Activated CD4-positive, alpha-beta T cell treated with anti-CD3 and anti-CD28 coated beads for 4 hours (primary cell): ENCODE measurements at places on chromosomes 4 and X.
A peak's percentile ranks its signal among the peaks of the same experiment; 100 is the strongest.

DNA sequence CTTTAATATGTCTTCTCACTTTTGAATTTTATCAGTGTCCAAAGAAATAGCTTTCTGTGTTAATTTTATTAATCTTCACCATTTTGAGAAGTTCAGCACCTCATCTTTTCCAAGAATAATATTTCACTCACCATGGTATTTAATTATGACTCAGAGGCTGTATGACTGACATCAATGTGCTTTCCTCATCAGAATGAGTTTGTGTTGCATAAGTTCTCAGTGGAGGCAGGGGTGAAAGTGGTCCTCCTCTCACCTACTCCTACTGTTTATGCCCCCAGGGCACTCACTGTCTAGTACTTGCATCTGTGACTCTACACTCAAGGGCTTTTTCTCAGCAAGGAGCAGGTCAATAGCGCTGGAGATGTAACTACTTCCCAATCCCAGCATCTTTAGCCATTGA, 905.3 kb upstream of the INTU start:
- no peak for DNase-seq

GRCh38 chr4:78099058-78099457, 41.9 kb downstream of the FRAS1 start:
- DNase-seq: no peak

- DNase-seq: no peak
These were observed 10.9 kb downstream of the GAB3 start for GRCh38 chrX:154739952-154740465.

DNA sequence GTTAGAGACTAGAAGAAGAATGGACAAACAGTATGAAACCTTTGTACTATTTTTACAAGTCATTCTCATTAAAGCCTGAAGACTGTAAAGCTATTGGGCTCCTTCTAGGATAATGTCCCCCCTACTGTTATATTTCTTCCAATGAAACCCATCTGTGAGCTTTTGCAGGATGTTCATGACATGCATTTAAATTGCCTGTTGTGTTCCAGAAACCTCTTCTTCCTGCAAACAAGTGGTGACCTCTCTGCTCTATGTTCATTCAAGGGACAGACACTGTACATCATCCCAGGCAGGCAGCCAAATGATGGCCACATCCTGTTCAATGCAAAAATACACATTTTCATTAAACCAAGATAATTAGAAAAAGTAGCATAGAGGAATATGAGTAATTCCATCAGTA, 128.0 kb downstream of the C4orf33 start:
- DNase-seq: no peak

GRCh38 chr4:105808750-105809041, 86.6 kb upstream of the NPNT start:
- DNase-seq: no peak

DNA sequence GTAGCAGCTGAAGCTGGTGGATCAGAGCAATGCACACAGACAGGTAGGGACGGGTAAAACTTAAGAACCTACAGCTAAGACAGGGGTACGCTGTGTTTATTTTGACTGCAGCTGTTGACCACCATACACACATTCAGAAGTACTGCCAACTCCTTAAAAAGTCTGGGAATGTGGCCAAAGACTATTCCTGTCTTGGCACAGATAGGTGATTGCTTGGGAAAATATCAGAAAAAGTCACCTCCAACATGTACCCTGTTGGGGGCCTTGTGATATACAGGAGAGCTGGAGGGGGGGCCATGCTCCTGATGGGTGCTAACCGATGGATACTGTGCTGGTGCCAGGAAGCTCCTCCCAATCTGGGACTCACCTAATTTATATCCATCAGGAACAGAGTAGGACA, 121.2 kb downstream of the VCX2 start:
- no peak for DNase-seq

DNA sequence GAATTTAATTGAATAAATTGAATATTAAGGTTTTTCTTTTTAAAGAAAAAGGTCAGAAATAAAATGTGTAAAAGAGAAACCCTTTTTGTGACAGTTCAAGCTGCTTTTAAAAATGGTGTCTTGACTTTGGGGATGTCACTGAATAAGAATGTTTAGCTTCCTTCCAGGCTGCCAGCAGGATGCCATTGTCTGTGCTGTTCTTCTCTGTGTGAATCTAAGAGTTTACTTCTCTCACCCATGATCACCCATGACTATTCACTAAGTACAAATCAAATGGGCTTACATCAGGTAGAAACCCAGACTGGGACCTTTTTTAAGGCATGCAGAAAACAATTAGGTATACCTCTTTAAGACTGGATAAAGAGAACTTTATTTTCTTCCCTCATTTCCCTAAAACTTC, 115.3 kb downstream of the DACH2 start:
- no peak for DNase-seq

DNA sequence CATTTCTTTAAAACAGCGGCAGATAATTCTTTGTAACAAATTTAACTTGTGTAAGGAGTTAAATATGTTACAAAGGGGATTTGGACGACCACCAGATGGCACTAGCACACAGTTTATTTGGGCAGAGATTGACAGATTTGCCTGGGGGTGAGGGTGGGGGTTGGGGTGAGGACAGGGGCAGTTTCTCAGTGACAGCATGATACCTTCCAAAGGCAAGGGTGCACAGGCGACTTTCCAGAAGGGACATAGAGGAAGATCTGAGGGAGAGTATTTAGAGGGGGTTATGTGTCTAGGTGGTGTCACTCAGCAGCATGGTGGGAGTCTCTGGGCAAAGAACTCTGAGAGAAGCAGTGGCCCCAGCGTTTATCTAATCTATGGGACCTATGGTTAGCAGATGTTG, 9.6 kb upstream of the TMA16 start:
- peak; percentile 52 for DNase-seq

DNA sequence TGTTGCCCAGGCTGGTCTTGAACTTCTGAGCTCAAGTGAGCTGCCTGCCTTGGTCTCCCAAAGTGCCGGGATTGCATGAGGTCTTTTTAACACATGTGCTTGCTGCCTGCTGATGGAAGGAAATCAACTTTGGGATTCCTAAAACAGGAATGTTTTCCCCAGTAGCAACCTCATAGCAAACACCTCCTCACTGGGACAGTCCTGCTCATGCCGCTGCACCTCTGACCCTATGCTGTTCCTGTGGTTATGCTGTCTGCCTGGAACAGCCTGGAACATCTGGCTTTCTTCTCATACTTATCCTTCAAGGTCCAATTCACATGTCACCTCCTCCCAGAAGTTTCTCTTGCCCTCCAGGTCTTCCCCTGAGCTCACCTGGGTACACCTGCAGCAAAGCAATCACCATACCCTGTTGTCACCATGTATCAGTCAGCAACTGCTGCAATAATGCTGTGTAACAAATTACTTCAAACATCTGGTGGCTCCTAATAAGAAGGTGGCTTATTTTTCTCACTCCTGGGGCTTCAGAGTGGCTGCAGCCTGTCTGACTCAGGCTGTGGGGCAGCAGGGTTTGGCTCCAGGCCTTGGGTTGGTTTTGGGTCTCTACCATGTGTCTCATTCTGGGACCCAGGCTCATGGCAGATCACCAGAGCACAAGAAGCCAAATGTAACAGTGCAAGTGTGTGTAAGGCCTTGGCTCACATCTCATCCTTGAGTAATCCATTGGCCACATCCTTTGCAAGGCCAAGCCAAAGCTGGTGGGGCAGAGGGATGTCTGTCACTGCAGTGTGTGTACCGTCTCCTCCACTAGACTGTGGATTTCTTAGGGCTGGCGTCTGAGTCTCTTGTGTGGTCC, 59.4 kb upstream of the SORCS2 start:
- no peak for DNase-seq

DNA sequence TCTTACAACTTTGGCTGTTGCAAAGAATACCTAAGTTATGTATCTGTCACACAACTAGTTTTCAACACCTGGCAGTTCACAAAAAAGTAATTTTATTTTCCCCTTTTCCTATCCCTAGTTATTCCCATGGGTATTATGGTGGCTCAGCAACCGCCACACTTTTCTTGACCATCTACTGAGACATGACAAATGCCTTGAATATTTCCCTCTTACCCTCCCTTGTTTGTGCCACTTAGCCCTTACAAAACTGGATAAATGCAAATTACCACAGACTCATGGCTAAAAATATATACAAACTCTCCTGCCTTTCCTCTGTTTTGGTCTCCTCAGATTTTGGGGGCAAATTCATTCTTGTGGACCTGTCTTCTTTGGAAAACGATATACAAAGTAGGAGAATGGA, 72.1 kb downstream of the AMOT start:
- DNase-seq: no peak

GRCh38 chr4:163958751-163959150, 464.3 kb downstream of the TMA16 start:
- DNase-seq: no peak

DNA sequence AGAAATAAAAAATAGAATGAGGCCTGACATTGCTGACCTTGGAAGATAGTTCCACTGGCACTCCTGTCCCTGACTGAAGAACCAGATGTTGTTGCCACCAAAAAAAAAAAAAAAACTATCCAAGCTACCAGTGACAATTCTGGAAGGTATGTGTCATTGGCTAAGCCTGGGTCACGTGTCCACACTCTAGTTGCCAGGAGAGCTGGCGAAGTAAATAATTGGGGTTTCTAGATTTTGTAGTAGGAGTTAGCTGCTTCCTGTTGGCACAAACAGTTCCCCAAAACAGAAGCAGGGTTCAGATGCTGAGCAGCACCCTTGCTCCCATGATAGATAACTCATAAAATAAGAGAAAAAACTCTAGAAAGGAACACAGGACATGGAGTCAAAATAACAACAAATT, 20.5 kb downstream of the MND1 start:
- no peak for DNase-seq

- DNase-seq: no peak
These were observed 182.7 kb upstream of the PCDH7 start for GRCh38 chr4:30537456-30537855.

- DNase-seq: no peak
These were observed 136.0 kb downstream of the UGT8 start for GRCh38 chr4:114734594-114734993.

- DNase-seq: no peak
These were observed 171.8 kb upstream of the FGF16 start for GRCh38 chrX:77275392-77275791.

DNA sequence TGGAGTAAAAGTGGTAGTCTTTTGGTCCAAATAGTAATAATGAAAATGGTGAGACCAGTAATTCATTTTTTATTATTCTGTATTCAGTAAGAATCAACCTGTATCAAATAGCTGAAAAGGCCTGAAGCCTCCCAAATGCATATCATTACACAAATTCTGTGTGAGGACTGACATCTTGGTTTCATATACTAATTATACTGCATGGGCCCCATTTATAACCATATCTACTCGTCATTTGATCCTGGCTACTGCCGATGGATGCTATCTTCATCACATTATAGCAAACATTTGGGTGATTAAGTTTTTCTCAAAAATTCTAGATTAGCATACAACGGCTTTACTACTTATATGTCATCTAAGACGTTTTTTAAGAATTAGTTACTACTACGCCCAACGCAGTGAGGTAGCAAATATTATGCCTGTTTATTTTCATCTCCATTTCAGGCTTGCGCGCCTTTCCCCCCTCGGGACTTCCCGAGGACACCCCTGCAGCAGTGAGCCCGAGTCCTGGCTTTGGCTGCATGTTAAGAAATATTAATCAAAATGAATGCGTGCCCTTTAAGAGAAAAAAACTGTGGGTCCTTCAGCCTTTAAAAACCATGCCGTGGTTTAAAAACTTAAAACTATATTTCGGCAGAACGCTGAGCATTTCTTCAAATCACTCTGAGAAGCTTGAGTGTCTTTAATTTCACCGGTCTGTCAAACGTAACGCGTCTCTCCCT, 814 bp upstream of the MMAA start:
- peak; percentile 22 for DNase-seq
